ENCODE measurements at places on chromosomes 11 and 22.
A peak's percentile ranks its signal among the peaks of the same experiment; 100 is the strongest.

DNA sequence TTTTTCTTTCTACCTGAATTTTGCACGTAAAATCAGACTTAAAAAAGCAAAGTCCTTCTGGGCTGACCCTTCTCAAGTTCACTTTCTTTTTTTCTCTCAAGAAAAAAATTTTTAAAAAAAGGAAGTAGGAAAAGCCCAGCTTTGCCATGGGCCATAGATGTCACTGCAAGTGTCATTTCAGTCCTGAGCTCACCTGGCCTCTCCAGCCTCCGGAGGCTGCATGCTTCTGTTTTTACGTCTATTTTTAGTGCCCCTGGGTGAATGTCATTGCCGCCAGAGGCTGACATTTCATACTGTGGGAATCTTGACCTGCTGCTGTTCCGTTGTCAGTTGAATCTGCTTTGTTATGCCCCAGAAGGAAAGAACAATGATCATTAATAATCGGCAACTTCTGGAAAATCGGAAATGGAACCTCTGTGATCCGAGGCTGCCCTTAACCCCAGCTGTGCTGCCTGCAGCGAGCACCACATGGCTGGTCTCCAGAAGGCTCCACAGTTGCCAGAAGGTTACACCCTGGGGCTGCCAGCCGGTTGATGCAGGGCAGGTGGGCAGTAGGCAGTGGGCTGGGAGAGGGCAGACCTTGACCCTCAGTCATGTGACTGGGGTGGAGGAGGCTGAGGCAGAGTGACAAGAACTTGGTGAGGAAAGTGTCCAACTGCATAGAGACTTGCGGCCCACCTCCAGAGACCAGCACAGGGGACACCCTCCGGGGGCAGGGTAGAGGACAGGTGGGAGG, 16.7 kb upstream of the MYEOV start:
- no peak for DNase-seq

- no peak for DNase-seq
Measured at GRCh38 chr11:72521664-72522063, 87.3 kb upstream of the CLPB start.

DNA sequence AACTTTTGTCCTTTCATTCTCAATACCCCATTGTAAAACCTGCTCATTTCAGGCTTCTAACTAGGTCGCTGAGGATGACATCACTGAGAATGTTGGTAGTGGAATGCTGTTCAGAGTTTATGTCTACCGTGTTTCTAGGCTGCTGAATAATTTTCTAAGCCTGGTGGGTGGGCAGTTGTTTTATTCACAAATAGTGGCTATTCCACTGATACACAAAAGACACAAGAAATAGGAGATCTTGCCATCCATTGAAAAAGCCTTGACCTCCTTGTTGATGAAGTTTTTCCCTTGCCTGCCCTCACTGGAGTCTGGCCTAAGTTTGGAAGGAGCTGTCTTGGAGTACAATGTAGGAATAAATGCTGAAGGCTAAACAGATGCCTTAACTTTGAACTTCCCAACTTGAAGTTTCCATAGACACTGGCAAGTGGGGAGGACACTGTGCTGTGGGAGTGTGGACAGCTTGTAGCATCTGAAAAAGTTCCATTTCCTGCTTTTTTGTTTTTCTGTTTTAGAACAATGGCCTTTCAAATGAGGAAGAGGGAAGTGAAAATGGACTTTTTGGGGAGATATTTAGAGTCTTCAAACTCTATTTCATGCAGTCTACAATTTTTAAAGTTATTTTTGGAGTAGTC, 59.2 kb downstream of the TRIM44 start:
- DNase-seq: peak; percentile 2

DNA sequence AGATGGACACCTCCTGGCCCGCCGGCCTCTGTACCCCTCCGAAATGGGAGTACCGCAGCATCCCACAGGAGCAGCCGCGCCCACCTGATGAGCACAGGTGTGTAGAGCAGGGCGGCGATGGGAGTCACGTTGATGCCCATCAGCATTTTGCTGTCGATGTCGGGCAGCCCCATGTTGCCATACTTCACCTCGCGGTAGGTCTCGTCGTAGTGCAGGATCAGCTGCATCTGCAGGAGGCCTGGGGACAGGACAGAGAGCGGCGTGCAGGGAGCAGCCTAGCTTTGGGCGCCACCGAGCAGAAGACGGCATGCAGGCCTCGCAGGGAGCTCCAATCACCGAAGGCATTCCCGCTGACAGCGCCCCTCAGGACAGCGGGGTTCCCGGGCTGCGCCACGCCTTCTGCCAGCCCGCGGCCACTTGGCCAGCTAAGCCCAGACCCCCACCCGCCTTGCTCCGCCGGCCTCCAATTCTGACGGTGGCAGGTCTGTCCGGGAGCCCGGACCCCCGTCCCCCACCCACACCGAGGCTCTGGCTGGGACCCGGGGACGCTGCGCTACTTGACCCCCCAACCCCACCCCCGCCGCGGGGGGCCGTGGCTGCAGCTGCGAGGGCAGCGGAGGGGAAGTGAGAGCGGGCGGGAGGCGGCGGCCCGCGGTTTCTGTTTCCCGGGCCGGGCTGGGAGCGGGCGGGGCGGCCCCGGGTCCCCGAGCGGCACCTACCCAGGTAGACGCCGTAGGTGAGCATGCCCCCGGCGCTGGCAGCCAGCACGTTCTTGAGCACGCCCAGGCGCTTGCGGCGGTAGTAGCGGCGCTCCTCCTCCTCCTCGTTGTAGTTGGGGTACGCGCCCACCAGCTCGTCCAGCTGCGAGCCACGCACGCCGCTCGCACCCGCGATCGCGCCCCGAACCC, 705 bp downstream of the UNC93B1 start:
- DNase-seq: peak; percentile 33

DNA sequence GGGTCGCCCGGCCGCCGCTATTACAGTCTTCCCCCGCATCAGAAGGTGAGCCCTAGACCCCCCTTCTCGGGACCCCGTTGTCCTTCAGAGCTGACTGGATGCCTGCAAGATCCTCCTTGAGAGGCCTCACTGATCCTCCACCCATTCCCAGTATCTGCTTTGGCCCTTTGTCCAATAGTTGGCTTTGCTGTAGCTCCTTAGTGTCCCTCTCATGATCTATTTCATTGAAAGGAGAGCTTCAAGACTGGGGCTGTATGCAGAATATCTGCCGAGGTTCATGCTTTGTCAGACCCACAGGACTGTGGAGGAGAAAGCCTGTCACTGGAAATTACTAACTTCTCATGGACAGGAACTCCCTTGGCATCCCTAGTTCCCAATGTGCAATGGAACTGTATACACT, 499 bp downstream of the DLAT start:
- DNase-seq: peak; percentile 39

DNA sequence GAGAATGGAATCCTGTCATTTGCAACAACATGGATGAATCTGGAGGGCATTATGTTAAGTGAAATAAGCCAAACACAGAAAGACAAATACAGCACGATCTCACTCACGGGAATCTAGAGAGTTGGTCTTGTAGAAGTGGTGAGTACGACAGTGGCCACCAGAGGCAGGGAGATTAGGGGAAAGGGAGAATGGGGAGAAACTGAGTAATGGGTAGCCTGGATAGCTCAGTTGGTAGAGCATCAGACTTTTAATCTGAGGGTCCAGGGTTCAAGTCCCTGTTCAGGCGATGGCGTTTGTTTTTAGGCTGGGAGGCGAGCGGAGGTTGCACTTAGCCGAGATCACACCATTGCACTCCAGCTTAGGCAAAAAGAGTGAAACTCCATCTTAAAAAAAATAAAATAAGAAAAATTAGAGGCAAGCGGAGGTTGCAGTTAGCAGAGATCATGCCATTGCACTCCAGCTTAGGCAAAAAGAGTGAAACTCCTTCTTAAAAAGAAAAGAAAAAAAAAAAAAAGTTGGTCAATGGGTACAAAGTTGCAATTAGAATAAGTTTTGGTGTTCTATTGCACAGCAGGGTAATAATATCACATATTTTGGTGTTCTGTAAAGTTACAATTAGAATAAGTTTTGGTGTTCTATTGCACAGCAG, 95.7 kb upstream of the UBASH3B start:
- peak; percentile 8 for DNase-seq

- DNase-seq: no peak
Measured at GRCh38 chr22:25407226-25407858, 157.1 kb upstream of the GRK3 start.

GRCh38 chr11:3202759-3203158, 15.9 kb downstream of the MRGPRG start:
- DNase-seq: no peak

- DNase-seq: no peak
Measured at GRCh38 chr11:122851366-122851966, 13.2 kb downstream of the CRTAM start.

DNA sequence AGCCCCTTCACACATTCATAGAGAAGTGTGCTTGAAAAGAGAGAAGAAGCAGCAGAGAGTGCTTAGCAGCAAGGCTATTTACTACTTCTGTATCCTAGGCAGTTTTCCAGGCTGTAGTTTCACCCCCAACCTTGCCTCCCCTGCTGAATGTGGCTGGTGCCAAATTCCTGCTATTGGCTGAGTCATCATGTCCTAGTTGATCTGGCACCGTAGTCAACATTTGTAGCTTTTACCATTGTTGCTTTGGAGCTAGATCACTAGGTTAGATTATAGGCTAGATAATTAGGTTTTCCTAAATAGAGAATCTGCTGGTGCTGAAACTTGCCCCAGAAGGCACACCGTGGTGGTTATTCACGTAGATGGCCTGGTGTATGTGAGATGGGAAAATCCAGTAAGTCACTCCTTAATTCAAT, 32.7 kb downstream of the ARHGAP42 start:
- DNase-seq: peak; percentile 80
